ENCODE measurements at places on chromosomes 6 and 20. TPM values are rescaled to one million over a fixed set of nuclear protein-coding genes. Genes with fewer than 3 reads are reported as not detected.

- no peak for DNase-seq
These were observed 48.9 kb upstream of the ENPP5 start for GRCh38 chr6:46219661-46220060.

DNA sequence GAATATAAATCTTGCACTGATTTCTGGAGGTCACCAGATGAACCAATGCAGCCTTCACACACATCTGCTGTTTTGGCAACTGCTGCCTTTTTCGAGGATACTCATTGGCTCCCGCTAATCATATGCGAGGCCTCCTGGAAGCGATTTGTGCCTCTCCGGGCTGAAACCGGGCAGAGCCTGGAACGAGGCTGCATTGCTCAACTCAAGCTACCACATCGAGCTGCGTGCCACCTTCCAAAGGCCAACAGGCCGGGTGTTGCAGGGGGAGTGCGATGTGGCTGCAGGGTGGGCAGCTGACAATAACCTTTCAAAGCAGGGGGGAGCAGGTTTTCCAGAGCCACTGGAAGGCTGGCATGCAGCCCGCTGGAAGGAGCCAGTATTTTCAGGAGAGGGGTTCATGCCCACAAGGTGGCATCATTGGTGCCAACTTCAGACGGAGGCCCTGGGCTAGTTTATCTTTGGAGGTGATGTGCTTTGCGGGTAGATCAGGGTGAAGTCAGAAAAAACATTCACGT lies 122.6 kb upstream of the IFNGR1 start:
- DNase-seq, result peak; percentile 82

DNA sequence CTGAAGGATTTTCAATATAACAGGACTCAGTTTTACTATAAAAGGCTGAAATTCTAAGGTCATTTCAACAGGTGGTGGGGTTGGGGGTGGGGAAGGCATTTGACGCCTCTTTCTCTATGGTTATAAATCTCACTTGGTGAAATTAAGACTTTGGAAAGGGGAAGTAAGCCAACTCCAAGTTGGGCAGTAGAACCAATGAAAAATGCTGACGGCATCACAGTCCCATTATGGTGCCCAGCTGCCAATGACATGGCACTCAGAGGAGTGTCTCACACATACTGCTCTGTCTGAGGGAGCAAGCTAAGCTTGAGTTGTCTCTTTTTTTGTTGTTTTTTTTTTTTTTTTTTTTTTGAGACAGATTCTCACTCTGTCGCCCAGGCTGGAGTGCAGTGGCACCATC lies 4.7 kb downstream of the SLC16A10 start:
- no peak for DNase-seq

Gene HLA-DQB2
- total RNA-seq, result 0.28 TPM

Gene MYL9
- 0.33 TPM for total RNA-seq

Gene OR2J3
- total RNA-seq, result not detected

DNA sequence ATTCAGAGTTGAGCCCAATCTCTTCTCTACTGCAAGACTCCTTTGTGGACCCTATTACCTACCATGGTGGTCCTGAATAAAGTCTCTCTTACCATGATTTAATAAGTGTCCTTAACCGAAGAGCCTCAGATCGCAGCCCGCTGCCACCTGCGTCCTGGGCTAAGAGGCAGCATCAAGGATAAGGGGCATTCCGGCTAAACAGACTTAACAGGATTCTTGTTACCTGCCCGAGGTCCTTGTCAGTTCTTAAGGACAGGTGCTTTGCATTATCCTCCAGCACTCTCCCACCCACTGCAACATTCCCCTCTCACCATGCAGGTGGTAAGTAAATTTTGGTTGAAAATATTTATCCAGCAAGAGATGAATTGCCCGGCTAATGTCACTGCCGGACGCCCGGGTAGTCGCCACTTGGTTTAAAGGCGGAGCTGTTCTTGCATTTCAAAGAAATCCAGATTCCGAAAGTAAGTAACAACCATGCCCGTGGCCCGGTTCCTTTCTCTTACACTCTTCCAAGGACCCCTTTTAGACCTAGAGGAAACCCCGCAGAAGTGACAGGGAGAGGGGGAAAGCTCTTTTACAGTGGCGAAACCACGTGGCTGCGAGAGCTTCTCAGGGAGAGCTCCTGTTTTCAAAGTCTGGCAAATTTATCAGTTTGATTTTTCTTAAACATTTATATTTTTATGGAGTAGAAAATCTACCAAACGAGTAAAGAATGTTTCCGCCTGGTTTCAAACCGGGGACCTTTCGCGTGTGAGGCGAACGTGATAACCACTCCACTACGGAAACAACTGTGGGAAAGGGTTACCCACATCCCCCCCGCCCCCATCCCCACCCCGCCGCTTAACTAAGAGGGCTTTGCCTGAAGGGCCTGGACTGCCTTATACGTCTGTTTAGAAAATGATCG lies 41.9 kb upstream of the PRSS16 start:
- peak; percentile 65 for DNase-seq

Gene PAK5
- not detected for total RNA-seq

- DNase-seq, result peak; percentile 71
These were observed 507.3 kb upstream of the CITED2 start for GRCh38 chr6:139881728-139882211.

- no peak for DNase-seq
These were observed 28.7 kb downstream of the LAMA4 start for GRCh38 chr6:112225691-112226090.

Gene FAM184A
- 9.0 TPM for total RNA-seq

- peak; percentile 44 for DNase-seq
These were observed 278.7 kb upstream of the PRND start for GRCh38 chr20:4443016-4443415.

GRCh38 chr20:57388953-57389694 lies 2.1 kb upstream of the RBM38 start:
- peak; percentile 88 for DNase-seq

- no peak for DNase-seq
These were observed 305.2 kb downstream of the ESR1 start for GRCh38 chr6:152112491-152113261.

Gene CST2
- not detected for total RNA-seq

DNA sequence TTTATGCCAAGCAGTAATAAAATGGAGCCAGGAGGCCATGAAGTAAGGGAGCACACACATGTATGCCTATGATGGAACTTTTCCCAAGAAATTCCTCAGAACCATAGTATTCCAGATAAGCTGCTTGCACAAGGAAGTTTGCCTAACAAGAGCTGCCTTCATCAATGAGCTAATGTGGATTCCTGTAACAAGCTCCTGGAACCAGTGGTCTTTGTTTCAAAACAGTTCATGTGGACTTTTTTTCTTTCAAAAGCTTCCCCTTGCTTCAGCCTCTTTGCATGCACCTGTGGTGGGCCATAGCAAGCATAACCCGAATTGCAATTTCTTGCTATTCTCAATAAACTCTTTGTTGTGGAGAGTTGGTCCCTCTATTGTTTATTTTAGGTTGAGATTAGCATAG lies 359.6 kb downstream of the UTRN start:
- no peak for DNase-seq

Gene ID4
- not detected for total RNA-seq

Gene HLA-DMB
- 0.75 TPM for total RNA-seq

- DNase-seq, result no peak
These were observed 85.2 kb downstream of the SMLR1 start for GRCh38 chr6:130912434-130912833.

Gene MPIG6B
- not detected for total RNA-seq

DNA sequence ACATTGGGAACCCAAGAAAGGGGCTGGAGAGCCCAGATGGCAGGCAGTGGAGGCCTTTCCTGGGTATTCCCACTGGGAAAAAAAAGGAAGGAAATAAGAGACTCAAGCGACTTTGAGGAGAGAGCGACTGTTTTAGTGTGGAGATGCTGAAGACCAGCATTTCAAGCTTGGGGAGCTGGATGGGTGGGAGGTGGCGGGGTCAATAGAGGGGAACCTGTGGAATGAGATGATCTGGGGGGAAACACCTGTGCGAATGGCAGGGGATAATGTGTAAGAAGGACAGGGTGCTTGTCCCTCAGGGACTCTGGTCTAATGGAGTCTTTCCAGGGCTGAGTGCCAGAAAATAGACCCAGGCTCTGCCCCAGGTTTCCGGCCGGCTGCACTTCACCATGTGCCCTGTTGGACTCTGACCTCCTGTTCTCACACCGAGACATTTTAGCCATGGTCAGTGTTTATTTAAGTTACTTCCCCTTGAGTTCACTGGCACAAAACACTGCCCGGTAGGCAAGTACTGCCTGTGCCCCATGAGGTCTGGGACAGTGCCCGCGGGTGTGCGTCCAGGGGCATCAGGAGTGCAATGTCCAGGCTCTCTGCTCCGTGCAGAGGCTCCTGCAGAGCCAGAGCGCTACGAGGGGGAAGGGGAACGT lies 50.4 kb upstream of the NKX2-2 start:
- DNase-seq, result no peak

GRCh38 chr20:25237610-25238318 lies 10.1 kb upstream of the PYGB start:
- DNase-seq, result peak; percentile 81

DNA sequence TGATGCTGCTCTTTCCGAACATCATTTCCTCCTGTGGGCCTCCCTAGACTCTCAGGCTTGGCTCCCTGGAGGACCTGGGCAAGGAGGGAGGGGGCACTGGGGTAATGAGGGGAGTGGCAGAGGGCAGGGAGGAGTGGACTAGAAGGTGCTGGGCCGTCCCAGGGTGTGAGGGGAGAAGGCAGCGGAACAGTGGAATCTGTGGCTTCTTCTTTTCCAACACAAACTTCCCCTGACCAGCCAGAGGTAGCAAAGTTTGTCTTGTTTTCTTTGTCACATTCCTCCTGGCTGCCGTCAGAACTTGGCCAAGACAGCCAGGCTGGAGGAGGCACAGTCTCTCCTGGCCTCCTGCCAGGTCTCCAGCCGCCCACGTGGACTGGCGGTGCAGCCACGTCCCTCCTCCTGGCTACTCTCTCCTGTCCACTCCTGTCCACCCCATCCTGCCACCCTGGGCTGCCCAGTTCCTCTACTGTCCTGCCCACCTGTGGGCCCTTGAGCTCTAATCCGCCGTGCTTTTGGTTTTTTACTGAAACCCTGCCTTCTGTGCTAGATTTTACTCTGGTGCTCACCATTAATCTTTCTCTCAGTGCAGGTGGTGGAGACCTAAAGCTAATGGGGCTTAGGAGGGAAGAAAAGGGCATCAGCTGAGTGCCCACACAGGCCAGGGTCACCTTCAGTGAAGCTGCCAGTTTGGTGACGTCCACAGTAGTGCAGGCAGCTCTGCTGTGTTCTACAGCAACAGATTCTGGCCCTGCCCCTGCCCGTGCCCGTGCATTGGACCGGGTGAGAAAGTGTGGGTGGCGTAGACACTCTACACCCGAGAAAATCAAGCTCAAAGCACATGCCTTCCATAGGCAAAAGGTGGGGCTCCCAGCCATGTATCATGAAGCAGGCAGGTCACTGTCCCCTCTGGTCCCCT lies 2.8 kb upstream of the CDSN start:
- no peak for DNase-seq

Gene BTNL2
- total RNA-seq, result not detected

GRCh38 chr6:122449069-122449468 lies 22.5 kb downstream of the SERINC1 start:
- DNase-seq, result no peak

Data from activated CD4-positive, alpha-beta T cell treated with anti-CD3 and anti-CD28 coated beads, Interleukin-2, amount 10 ng/mL, durations not matched to agents 24 days and 14 days (primary cell).